Activated CD8-positive, alpha-beta T cell treated with anti-CD3 and anti-CD28 coated beads for 36 hours (primary cell): ENCODE measurements at places on chromosomes 4 and X. TPM values are rescaled to one million over a fixed set of nuclear protein-coding genes. Genes with fewer than 3 reads are reported as not detected.
A peak's percentile ranks its signal among the peaks of the same experiment; 100 is the strongest.

DNA sequence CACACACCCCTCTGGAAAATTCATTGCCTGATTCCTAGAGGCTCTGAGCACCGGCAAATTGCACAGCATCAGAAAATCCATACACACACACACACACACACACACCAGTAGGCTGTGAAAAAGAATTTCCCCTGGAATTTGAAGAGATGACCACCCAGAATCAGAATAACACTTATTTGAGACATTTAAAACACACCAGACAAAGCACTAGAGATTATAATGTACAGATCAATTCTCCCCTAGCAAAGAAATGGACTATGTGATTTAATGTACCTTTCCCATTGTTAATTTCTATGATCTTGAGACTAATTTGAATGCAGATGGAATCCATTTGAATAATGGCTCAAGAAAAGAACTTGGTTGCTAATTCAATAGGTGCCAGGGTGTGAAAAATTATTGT, 399.3 kb downstream of the HNRNPD start:
- H3K27ac ChIP-seq, result no peak overlapping the region
- H3K4me3 ChIP-seq, result no peak overlapping the region
- H3K27me3 ChIP-seq, result no peaks in the 10 kb centered on the region
- no peak for DNase-seq
- no peaks in the 10 kb centered on the region for H3K4me1 ChIP-seq

DNA sequence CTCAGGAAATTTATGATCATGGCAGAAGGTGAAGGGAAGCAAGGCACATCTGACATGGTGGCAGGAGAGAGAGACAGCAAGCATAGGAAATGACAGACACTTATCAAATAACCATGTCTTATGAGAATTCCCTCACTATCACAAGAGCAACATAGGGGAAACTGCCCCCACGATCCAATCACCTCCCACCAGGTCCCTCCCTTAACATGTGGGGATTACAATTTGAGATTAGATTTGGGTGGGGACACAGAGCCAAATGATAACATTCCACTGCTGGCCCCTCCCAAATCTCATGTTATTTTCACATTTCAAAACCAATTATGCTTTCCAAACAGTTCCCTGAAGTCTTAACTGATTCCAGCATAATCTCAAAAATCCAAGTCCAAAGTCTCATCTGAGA, 8.2 kb upstream of the TMA16 start:
- peaks cover 5% of the 10 kb centered on the region for H3K27me3 ChIP-seq
- no peak overlapping the region for H3K27ac ChIP-seq
- no peak for DNase-seq
- no peak overlapping the region for H3K4me3 ChIP-seq
- no peaks in the 10 kb centered on the region for H3K36me3 ChIP-seq

DNA sequence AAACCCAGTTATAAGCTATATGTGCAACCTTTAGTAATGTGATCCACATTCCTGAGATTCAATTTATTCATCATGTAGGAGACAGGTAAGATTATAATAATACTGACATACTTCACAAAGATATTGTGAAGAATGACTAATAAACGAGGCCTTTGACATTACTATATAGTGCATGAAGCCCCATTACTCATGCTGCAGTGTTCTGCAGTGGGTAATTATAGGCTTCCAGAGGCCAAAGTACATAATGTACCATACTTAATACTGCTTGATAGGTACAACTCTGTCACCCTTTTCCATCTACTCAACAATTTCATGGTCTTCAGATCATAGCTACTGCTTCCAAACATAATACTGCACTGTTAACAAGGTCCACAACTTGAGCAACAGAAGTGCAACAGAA, 68.9 kb downstream of the COL25A1 start:
- no peak overlapping the region for H3K4me3 ChIP-seq
- H3K4me1 ChIP-seq, result no peaks in the 10 kb centered on the region
- DNase-seq, result no peak
- H3K36me3 ChIP-seq, result no peaks in the 10 kb centered on the region

DNA sequence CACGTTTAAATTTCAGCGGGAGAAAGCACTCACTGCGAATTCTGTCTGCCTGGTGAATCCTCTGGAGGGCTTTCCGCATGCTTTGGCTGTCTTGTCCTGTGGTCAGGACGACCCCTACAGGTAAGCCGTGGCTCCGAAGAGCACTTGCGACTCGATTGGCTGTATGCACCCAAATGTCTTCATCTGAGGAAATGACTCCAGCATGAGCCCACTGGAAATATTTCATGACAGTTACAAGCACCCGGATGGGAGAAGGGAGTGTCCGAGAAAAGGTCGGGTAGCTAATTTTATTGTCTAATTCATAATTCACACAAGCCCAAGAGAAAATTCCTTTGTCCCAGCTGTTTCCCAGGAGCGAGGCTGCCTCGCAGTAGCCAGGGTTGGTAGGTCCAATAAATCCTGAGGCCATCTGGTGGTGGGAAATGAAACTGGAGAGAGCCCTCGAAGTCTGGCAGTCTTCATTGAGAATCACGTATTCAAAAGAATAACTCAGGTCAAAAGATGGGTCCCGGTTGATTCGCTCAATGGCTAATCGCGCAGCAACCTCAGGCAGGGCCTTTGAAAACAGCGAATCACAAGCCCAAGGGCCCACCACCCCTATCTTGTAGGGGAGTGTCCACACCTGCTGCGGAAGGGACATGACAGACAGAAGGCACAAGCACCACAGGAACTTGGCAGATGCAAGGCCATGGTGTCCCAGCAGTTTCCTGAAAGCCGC, 6.6 kb downstream of the GUCY2F start:
- H3K4me1 ChIP-seq, result peaks cover 6% of the 10 kb centered on the region
- H3K27me3 ChIP-seq, result peaks cover 5% of the 10 kb centered on the region
- DNase-seq, result peak; percentile 27
- H3K36me3 ChIP-seq, result no peaks in the 10 kb centered on the region
- no peak overlapping the region for H3K27ac ChIP-seq

DNA sequence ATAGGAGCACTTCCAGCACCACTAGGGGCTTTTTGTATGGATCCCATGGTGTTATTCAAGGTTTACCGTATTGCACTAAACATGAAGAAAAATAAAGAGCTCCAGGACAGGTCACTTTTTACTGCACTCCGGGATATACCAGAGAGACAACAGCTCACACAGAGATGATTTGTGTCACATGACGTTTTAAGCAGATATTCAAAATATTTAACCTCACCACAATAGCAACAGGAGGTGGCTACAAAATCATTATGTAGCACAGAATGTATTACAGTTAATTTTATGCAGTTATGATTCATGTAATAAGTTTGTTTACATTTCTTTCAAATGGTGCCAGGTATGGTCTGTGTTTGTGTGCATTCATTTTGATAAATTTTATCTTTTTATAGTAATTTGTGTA, 100.6 kb downstream of the LUZP4 start:
- no peaks in the 10 kb centered on the region for H3K27me3 ChIP-seq
- no peaks in the 10 kb centered on the region for H3K36me3 ChIP-seq
- no peak overlapping the region for H3K27ac ChIP-seq
- no peak overlapping the region for H3K4me3 ChIP-seq

PHOX2B gene
- not detected for total RNA-seq

DNAAF6 gene
- not detected for total RNA-seq
